ENCODE measurements at places on chromosomes 5 and 9.

DNA sequence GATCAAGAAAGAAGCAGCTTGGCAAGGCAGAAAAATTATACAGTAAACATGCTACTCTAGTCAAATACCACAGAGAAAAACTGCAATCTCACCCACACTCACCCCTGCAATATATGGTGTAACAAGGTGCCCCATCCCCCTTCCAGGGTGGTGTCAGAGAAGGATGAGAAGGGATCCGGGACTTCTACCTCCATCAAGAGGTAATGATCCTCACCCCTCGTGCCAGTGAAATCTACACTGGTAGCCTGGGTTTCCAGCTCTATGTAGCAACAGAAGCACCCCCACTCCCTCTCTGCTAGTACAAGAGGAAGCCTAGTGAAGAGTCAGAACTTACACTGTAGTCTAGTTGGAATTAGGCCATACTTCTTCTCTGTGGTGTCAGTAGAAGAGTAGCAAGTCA, 18.9 kb downstream of the SLCO4C1 start:
- DNase-seq = no peak

DNA sequence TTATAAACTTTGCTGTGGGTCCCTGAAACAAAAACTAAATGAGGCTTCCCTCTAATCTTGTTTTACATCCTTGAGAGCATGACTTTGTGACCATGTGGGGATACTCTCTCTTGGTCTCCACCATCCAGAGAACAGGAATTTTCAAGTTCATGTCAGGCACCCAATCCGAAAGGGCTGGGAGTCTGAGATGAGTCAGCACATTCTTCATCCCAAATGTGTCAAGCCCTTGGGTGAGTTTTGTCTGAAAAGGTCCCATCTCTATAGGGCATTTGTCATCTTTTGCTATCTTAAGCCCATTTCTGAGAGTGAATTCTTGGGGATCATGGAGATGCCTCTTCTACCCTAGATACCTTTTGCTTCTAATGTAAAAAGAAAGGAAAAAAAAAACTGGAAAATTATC, 26.9 kb upstream of the RAPGEF6 start:
- DNase-seq = no peak

- no peak for DNase-seq
Measured at GRCh38 chr5:171432076-171432475, 12.6 kb downstream of the FGF18 start.

DNA sequence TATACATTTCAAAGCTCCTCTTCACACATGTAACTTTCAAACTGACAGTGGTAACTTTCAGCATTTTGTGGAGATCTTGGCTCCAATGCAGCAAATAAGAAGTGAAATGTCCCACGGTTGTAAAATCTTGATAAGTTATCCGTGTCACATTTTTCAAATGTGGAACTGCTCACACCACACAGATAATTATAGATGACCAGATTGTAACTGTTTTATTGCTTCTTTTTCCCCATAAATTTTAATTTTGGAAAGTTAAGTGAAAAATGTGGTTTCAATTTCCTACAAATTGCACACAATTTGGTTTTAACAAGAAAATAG, 347.1 kb downstream of the EBF1 start:
- DNase-seq = no peak

GRCh38 chr5:140345919-140346347, 470 bp downstream of the HBEGF start:
- DNase-seq = no peak

GRCh38 chr5:179113945-179114641, 53.9 kb downstream of the ZNF354C start:
- DNase-seq = no peak
